Sigmoid colon (tissue), 7 donors: ENCODE measurements at places on chromosomes 1 and 21. TPM values are rescaled to one million over a fixed set of nuclear protein-coding genes. Genes with fewer than 3 reads are reported as not detected.

DNA sequence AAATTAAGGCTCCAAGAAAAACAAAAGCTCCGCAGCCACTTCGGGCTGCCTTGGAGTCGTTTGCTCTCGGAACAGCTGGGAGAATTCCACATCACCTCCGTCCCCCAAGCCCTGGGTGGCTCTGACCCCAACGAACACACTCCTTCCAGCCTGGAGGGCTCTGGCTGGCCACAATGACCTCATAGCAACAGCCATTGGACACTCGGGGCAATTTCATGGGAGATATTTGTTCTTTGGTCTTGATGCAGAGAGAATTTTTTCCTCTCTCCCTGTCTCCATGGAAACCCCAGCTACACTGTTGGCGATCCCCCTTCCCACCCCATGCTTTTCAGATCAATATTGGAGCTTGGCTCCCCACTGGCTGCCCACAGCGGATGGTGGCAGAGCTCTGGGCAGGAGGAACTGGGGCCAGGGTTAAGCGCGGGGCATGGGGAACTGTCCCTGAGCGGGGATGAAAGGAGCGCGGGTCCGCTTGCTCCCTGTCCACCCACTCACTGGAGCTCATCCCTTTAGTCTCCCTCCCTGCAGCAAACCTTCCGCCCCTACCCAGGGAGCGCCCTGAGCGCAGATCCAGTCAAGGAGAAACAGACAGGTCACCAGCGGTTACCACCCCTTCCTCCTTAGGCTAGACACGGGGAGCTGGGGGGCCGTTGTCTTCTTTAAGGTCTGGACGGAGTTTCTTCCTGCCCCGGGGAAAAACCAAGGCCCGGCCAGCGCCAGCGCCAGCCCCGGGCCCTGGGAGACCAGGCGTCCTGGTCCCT, 1.2 kb downstream of the WNT4 start:
- DNase-seq = no peak

- no peak for DNase-seq
Measured at GRCh38 chr1:82015444-82015843, 214.7 kb downstream of the ADGRL2 start.

- DNase-seq = no peak
Measured at GRCh38 chr1:94239796-94240195, 2.4 kb upstream of the ARHGAP29 start.

- no peak for DNase-seq
Measured at GRCh38 chr1:111735858-111736544, 3.2 kb downstream of the INKA2 start.

- no peak for DNase-seq
Measured at GRCh38 chr1:161915051-161915503, 108.6 kb downstream of the OLFML2B start.

- DNase-seq = no peak
Measured at GRCh38 chr1:91781901-91782622, 103.9 kb downstream of the TGFBR3 start.

GRCh38 chr1:10888291-10888690, 91.8 kb upstream of the CASZ1 start:
- DNase-seq = no peak

DNA sequence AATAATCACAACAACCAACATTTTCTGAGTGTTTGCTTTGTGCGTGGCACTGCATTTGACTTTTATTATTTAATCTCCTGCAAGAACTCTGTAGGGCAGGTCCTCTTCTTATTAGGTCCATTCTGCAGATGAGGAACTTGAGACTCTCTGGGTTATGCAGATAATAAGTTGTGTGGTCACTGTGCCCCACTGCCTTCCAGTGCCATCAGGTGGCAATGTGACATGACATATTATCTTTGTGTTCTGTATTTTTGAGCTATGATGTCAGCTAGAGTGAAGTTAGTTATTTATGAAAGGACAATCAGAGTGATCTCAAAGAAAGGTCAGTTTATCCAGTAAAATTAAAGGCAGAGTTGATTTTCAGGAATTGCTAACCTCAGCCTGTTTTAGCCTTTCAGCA, 196.0 kb downstream of the FMN2 start:
- DNase-seq = no peak

- DNase-seq = no peak
Measured at GRCh38 chr1:12407050-12407961, 177.5 kb downstream of the VPS13D start.

DNA sequence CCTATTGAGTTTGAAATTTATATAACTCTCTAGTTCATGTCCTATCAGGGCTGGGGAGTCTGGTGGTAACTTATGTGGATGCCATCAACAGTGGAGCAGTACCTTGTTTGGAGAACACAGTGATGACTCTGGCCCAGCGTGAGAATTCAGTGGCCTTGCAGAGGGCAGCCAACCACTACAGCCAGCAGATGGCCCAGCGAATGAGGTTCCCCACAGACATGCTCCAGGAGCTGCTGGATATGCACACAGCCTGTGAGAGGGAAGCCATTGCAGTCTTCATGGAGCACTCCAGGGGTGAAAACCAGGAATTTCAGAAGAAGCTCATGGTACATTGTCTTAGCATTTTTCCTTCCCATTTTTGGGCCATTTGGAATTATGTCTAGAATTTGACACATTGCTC, 32.0 kb upstream of the GBP6 start:
- no peak for DNase-seq

The AHDC1 gene
- 2.1 TPM for polyA plus RNA-seq

The OR2T35 gene
- not detected for polyA plus RNA-seq

The CFHR4 gene
- polyA plus RNA-seq = not detected
